Fibroblast of skin of left biceps (primary cell): ENCODE measurements at places on chromosomes 7 and 10.

DNA sequence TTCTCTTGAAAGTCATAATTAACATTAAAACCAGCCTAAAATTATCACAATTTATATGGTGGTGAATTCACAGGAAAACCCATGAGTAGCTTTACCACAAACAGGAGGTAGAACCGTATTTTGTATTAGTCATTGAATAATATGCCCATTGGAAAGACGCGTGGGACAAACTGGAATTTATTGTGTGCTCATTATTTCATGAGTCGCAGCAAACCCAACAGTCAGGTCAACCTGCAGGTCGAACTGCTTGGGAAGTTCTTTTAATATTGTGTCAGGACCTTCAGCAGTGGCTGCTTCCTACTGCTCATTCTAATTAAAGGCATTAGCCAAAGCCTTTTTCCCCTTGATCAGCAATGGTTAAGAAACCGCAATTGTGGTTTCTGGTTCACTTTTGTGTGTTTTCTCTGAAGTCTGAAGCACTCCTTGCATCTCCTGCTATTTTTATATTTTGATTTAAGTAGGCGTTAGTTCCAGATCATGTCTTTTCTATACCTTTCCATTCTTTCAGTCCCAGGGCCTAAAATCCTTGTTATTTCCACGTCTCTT is 100.1 kb downstream of the RAB11FIP2 start:
- no peak for DNase-seq

GRCh38 chr7:137846827-137847567 is at the start of gene DGKI:
Gene DGKI (minus strand): TSS chr7:137846974.
- DNase-seq: no peak

- DNase-seq: no peak
Observed at GRCh38 chr10:127372361-127372760, 176.0 kb upstream of the INSYN2A start.

DNA sequence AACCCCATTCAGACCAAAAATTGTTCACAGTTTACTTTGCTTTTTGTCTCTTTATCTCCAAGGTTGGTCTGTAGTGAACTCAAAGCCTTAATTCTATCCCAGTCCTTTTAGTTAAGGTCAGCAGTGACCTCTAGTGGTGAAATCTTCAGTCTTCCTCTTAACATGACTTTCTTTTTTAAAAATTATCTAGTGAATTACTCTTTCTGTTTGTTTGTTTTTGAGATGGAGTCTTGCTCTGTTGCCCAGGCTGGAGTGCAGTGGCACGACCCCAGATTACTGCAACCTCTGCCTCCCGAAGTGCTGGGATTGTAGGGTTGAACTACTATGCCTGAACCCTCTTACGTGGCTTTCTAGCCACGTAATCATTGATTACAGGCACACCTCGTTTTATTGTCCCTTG is 25.0 kb downstream of the ZNF487 start:
- DNase-seq: peak; percentile 50

DNA sequence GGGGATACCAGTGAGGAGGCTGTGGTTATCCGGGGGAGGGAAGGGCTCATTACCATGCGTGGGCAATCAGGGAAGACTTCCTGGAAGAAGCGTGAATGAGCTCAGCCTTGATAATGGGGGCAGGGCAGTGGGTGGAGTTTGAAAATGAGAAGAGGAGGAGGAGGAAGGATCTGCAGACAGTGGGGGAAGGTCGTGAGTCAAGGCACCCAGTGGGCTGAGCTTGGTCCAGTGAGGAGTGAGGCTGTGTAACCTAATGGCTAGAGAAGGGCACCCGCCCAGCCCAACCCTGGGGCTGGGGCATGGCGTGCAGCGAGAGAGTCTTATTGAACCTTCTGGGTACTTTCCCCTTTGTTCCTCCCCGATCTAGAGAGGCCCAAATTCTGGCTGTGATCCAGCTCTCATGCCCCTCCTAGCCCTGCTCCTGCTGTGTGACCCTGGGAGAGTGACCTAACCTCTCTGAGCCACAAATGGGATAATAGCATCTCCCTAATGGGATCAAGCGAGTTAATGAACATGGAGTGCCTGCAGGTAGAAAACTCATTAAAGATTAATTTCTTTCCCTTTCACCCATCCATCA is 31.5 kb downstream of the CLIP2 start:
- no peak for DNase-seq

- DNase-seq: no peak
Observed at GRCh38 chr7:143050931-143051330, 1.2 kb upstream of the OR6V1 start.

GRCh38 chr10:124265776-124266467 is 152.8 kb downstream of the OAT start:
- no peak for DNase-seq

DNA sequence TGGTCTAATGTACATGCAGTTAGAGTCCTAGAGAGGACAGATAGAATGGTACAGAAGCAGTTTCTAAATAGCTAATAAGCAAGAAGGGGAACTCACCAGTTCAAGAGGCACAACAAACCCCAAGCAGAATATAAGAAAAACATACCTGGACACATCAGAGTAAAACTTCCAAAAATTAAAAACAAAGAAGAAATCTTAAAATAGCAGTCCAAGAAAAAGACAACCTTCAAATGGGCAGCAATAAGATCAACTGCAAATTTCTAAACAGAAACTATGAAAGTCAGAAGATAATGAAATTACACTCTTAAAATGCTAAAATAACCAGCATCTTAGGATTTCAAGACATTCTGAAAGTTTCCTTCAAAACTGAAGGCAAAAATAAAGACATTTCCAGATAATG is 55.9 kb downstream of the USP6NL start:
- no peak for DNase-seq

DNA sequence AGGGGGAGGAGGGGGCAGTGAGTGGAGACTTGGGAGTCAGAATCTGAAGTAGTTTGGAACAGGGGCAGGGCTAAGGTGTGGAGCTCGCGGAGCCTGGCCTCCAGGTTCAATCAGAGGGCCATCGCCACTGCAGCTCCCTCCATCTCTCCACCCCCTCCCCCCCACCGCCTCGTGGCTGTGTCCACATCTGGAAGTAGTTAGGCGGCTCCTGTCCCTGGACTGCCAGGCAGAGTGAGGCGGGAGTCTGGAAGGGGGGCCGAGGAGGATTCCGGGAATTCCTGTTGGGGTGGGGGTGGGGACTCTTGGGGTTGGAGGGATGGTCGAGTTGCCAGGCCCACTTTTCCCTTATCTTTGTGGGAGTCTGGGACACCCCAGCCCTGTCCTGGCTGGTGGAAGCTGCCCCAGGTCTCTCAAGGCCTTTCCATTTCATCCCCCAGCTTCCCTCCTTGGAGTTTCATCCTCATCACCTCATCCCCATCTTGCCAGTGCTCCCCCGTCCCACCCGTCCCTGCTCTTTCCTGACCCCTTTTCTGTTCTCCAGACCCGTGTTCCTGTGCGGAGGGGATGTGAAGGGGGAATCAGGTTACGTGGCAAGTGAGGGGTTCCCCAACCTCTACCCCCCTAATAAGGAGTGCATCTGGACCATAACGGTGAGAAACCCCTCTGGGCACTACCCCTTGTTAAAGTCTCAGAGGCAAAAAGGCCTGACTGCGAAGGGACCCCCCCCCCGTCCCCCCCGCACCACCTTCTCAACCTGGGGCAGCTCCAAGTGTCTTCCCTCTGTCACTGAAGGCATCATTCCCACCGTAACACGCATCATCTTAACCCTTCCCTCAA is 944 bp downstream of the PCOLCE start:
- DNase-seq: peak; percentile 88

- DNase-seq: no peak
Observed at GRCh38 chr7:112470194-112470593, 10.6 kb upstream of the LSMEM1 start.

- no peak for DNase-seq
Observed at GRCh38 chr10:17227367-17228090, 512 bp upstream of the VIM start.

- DNase-seq: no peak
Observed at GRCh38 chr10:45428611-45429510, 54.8 kb downstream of the ALOX5 start.

DNA sequence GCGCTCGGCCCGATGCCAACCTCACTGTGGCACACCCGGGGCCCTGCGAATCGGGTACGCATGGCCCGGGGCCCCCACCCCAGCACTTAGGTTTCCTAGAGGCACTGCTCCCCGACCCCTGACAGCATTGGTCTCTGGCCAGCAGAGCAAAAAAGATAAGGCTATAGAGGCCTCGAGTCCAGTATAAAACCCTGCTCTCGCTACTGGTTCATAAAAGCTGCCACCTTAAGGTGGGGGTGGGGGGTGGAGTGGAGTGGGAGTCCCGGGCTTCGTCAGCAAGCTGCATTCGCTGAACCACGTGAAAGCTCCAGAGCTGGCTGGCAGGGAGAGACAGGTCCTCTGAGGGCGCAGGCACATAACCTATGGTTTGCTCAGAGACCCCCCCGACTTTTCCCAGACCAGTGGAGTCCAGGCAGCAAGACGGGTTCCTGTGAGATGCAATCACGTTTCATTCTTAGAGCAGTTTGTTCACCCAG is 1.3 kb downstream of the KAZALD1 start:
- DNase-seq: no peak

GRCh38 chr10:130428936-130429335 is 292.7 kb downstream of the GLRX3 start:
- no peak for DNase-seq

GRCh38 chr10:69102440-69102839 is 14.5 kb downstream of the SRGN start:
- DNase-seq: no peak

DNA sequence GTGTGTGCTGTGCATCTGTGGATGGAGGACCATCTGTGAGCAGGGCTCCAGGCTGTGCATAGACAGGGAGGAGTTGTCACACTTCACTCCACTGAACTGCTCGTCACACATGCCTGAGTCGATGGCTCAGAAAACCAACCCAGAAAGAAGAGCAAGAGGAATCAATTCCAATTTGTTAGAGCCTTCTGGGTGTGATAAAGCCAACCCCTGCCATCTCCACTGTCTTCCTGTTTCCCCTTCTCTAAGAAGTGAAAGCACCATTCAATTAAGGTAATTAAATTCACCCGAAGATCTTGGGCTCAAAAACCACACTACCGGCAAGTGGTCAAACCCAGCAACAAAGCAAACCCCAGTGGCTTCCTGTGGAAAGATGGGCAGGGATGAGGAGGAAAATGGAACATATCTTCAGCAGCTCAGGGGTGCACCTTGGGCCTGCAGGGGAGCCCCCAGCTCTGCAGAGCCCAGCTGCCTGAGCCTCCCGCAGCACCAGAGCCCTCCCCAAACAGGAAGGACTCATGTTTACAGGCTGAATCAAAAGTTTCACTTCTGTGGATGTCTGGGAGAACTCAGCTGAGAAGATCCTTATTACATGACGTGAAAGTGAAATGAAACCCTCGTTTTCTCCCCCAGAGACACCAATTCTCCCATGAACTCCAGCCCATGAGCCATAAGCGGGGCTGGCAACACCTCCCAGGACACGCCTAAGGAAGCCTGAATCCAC is 10.9 kb downstream of the C10orf71 start:
- no peak for DNase-seq

DNA sequence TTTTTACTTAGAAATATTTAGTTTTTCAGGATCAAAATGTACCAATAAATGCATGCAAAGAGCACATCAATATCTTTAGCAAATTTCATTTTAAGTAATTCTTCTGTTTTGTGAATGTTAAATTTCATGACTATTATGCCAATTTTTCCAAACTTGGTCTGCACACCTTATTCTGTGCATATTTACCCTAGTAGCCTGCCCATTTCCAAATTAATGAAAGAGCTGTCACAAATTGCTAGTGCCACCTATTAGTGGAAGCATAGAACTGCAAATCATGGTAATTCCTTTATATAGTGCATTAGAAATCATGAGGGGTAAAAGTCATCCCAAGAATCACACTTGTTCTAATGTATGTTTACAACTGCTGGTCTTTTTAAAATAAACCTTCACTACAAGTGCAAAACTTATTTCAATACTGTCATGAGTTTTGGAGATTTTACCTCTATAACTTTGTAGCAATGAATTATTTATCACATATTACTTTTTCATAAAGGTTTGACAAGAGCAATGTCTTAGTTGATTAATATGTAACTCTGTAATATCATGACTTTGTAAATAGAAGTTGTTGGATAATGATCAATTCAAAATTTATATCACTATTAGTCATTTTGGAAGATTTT is 5.7 kb downstream of the SEMA3A start:
- DNase-seq: no peak

- no peak for DNase-seq
Observed at GRCh38 chr10:3935141-3935540, 150.1 kb upstream of the KLF6 start.

GRCh38 chr10:48551861-48552591 is 52.8 kb downstream of the ARHGAP22 start:
- DNase-seq: peak; percentile 24

DNA sequence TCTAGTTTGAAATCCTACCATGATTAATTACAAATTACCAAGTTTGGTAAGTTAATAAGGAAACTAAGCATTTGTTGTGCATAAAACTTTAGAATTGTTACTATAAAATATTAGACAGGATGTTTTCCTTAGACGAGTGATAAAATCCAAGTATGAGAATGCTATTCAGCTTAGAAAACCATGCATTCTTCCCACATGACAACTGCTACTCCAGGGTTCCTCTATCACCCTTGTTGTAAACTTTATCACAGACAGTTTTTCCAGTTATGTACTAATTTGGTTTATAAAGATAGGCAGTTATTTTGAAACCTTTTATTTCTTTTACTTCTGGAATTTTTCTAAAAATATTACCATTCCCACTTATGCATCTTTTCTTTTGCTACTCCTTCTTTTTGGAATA is 52.0 kb downstream of the SIRT1 start:
- no peak for DNase-seq

GRCh38 chr7:78530351-78530750 is 731.8 kb downstream of the PHTF2 start:
- DNase-seq: peak; percentile 15

DNA sequence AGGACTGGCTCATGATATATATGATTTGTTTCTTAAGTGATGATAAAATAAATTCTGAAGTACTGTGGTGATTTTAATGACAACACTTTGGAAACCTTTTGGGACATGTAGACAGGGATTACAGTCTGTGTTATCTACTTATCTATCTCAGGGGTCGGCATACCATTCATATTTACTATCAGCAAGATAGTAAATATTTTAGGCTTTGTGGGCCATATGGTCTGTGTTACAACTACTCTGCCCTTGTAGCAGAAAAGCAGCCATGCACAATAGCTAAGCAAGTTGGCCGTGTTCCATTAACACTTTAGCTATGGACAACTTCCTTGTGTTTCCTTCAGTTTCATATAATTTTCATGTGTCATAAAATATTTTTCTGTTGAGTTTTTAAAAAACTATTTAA is 97.8 kb upstream of the PRPS1L1 start:
- DNase-seq: peak; percentile 84

GRCh38 chr10:90179696-90180407 is 478.5 kb downstream of the KIF20B start:
- DNase-seq: peak; percentile 98
